ENCODE measurements at places on chromosomes 6 and 20.

DNA sequence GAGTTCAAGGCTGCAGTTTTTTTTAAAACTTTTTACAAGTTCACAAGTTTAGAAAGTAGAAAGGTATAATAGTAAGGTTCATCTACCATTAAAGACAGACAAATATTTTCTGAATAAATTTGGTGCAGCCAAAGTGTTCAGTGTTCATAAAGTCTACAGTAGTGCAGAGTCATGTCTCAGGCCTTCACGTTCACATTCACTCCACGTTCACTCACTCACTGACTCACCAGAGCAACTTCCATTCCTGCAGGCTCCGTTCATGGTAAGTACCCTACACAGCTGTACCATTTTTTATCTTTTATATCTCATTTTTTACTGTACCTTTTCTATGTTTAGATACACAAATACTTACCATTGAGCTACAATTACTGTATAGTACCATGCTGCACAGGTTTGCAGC lies 67.6 kb downstream of the B4GALT5 start:
- no peak for DNase-seq

GRCh38 chr6:152173321-152173720 lies 365.8 kb downstream of the ESR1 start:
- no peak for DNase-seq

DNA sequence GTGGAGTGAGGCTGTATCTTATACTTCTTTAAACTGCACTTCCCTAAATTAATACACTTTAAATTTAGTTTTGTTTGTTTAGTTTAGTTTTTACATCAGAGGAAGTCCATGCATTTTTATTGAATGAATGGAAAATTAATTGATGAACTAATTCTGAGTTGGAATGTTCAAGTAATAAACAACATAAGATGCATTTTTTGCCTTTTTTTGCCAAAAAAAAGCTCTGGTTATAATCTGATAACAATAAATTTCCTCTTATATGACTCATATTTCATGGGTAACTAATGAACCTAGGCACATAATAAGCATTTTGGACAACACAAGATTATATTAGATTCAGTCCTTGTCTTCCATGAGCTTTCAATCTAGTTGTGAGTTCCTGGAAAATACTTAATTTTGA lies 323.1 kb downstream of the CENPW start:
- DNase-seq, result no peak

DNA sequence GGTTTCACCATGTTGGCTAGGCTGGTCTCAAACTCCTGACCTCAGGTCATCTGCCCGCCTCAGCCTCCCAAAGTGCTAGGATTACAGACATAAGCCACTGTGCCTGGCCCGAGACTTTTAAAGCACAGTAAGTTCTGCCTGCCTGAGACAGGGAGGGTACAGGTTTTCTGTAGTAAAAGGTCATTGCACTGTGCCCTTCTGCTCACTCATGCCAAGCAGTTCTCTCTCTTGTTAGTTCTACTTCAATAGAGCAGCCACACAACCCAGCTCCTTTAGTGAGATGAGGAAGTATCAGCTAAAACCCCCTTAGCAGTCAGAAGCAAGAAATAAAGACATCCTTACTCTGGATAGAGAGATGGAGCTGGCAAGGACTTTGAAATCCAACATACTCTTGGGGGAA lies 52.4 kb upstream of the ARMH2 start:
- no peak for DNase-seq

DNA sequence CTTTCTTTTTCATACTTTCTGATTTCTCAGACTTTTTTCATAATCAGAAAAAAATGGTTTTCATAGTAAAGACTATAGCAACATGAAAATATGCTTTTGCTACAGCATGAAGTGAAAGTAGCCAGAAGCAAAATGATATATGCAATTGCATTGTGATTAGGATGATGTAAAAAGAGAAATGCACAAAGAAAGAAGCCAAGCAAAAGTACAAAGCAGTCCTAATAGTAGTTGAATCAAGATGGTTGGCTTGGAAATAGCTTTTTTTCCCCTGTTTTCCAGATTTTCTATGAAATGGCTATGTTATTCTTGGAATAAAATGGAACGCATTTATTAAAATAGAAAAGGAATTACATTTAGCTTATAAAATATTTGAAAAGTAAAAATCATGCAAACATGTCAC lies 77.3 kb downstream of the SEL1L2 start:
- no peak for DNase-seq

GRCh38 chr6:105566503-105566902 lies 163.6 kb upstream of the PREP start:
- no peak for DNase-seq

- no peak for DNase-seq
Observed at GRCh38 chr20:34337544-34337943, 25.5 kb upstream of the ITCH start.

DNA sequence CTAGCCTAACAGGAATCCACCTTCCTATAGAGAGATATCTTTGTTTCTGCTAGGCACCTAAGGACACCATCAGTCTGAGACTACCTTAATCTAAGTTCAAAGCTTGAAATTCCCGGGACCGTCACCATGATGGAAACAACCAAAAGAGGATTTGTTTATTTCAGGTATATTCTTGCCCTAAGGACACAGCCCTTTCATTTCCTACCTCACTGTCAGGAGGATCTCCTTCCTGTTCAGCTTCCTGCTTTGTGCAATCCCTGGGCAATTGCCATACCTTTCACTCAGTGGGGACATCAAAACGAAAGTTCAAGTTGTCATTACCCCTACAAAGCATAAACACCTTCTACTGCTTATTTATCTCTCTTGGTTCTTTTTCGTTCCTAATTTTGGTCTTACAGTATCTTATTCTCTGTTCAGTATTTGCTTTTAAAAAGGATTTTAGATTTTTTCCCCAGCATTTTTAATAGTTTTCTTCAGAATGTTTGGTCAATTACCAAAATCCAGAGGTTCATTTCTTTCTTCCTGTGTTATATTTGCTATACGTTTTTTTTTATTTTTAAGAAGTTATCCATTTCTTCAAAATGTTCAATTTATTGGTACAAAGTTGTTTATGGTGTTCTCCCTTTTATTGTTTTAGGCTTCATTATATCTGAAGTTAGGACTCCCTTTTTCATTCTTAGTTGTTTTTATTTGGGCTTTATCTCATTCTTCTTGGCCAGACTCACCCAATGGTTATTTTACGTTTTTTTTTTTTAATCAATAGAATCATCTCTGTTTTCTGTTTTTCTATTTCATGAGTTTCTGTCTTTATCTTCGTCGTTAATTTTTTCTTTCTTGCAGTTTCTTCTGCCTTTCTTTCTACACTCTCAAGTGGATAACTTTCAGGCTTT lies 13.0 kb upstream of the TBPL1 start:
- no peak for DNase-seq

DNA sequence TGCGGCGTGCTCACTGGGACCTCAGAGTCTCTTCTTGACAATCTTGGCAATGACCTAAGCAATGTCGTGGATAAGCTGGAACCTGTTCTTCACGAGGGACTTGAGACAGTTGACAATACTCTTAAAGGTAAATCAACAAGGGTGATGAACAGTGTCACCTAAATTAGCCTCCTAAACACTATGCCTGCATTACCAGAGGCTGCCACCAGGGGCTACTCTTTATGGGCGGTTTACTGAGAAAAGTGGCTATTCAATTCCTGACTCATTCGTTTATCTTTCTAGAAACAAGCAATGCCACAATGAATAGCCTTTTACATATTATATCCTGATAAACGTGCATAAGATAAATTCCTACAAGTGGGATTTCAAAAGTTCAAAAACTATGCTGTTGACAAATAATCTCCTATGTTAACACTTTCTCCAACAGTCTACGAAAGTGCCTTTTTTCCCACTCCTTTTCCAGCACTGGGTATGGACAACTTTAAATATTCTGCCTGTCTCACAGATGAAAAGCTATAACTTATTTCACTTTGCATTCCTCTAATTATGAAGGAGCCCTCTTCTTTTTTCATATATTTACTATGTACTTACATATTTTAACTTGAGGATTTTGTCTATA lies 1.3 kb downstream of the BPIFA2 start:
- DNase-seq, result no peak

DNA sequence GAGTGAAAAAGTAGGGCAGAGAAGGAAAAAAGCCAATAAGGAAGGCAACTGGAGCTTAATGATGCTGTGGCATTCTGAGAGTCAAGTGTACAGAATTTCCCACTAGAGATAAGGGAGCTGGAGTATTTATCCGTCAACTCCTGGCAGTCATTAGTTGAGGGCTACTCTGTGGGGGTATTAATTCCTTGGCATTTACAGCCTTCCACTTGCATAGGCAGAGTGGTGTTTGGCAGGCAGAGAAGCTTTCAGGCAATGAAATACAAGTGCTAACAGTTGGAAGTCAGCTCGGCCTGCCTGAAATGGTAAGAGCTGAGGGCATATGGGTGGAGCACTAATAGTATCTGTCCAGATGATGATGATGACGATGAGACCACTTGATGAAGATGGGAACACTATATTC lies 207.3 kb upstream of the FLRT3 start:
- DNase-seq, result no peak

GRCh38 chr6:157976345-157977175 lies 5.1 kb upstream of the SYNJ2 start:
- DNase-seq, result no peak

GRCh38 chr20:22232473-22232872 lies 351.9 kb downstream of the FOXA2 start:
- no peak for DNase-seq

GRCh38 chr6:44074439-44074812 lies 52.8 kb downstream of the MRPL14 start:
- peak; percentile 82 for DNase-seq

- DNase-seq, result no peak
Observed at GRCh38 chr6:41836660-41837052, 49.2 kb downstream of the TOMM6 start.

Data from pons (tissue), 1 donor.